PC-9 (cell line): ENCODE measurements at places on chromosomes 7 and 10. TPM values are rescaled to one million over a fixed set of nuclear protein-coding genes. Genes with fewer than 3 reads are reported as not detected.

GRCh38 chr7:95843286-95843685 is 70.9 kb downstream of the DYNC1I1 start:
- DNase-seq: no peak

- no peak for DNase-seq
Measured at GRCh38 chr10:112649006-112649821, 202.2 kb downstream of the VTI1A start.

- no peak for DNase-seq
Measured at GRCh38 chr7:1953199-1954190, 279.2 kb downstream of the MAD1L1 start.

- no peak for DNase-seq
Measured at GRCh38 chr7:155454183-155455112, 3.5 kb upstream of the EN2 start.

DNA sequence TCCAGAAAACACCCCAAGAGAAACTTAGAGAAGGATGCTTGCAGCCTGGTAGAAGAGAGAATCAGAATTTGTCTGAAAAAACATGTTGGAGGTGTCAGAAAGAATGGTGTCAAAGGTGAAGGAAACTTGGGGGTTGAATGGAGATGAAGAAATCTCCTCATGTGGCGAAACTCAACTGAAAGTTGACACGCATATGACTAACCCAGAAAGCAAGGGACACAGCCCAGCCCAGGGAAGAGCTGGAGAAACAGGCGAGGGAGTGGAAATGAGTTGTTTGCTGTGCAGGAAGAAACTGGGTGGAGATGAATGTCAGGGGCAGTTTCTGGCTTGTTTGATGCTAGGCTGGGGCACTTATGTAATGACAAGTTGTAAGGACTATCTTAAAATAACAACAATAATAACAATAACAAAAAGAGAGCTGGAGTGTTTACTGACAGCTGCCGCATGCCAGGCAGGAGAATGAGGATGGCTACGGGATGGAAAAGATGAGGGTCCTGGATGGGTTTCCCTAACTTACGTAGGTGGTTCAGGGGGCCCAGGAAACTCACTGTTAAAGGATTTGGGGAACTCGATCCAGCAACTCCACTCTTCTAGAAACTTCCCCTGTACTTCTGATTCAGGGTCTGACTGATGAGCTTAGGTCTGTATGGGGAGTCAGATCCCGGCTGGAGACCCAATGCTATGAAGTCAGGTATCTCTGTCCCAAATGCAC is 57.4 kb downstream of the MAP3K8 start:
- DNase-seq: peak; percentile 20

The MSMB gene
- total RNA-seq: not detected in 2 replicates

GRCh38 chr7:90629297-90629918 is 33.3 kb downstream of the CDK14 start:
- DNase-seq: no peak

DNA sequence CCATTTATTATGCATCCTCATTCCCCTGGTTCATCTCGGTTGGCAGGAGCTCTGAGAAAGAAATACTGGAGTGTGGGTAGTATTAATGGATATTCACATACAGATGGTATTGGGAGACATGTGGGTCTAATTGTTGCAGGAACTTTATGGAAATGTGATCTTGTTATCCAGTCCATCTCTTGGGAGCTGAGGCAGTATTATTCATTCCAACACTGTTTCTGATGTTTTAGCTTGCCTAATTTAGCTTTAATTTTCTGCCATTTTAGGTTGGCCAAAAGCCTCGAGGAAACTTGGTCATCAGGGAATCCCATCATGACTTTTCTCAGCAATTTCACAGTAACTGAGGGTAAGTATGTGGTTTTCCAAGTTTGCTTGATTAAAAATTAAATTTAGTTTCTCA is 125.7 kb downstream of the ABCA13 start:
- DNase-seq: no peak

GRCh38 chr7:123275036-123275753 is 75.4 kb upstream of the SLC13A1 start:
- no peak for DNase-seq

The SPAM1 gene
- total RNA-seq: not detected in 2 replicates

GRCh38 chr10:22597138-22597537 is 117.2 kb downstream of the PIP4K2A start:
- no peak for DNase-seq

The CFTR gene
- not detected in 2 replicates for total RNA-seq

The SPACDR gene
- total RNA-seq: 1.4 and 4.2 TPM in 2 replicates

The MRPS16 gene
- total RNA-seq: 148 and 175 TPM in 2 replicates

DNA sequence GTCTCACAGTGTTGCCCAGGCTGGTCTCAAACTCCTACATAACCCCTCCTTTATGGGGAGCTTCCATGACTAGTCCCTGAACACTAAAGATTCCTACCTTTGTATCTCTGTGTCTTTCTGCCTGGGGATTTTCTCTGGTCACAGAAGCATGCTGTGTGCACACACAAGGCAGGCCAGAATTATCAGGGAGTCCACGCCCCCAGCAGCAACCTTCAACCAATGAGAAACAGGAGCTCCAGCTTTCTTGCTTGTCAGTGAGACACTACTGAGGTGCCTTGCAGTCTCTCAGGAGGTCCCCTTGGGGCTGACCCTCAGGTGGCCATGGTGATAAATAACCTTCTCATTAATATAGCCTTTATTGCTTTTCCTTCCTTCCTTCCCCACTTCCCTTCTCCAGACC is 45.1 kb upstream of the AUTS2 start:
- DNase-seq: no peak

- DNase-seq: no peak
Measured at GRCh38 chr10:129790715-129791446, 173.2 kb downstream of the EBF3 start.

GRCh38 chr7:91826377-91826776 is 54.1 kb downstream of the MTERF1 start:
- DNase-seq: no peak

The ANKRD61 gene
- 0.37 TPM in 1 of 2 replicates, not detected in the other for total RNA-seq

The DENND11 gene
- 49.4 and 55.6 TPM in 2 replicates for total RNA-seq

DNA sequence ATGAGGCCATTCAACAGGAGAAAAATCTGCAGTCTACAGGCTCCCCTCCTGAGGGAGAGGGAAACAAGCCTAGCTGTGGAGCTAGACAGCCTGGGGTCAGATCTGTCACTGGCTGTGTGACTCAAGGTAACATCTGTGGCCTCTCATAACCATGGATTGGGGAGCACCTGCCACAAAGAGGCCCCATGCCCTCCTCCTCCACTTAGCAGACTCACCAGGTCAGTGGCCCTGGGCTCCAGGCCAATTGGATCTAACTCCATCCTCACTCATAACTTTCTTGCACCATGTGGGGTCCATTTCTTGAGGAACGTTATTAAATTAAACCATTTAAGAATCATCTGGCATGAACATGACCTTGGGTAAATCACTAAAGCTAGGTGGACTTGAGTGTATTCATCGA is 1.8 kb downstream of the GDF10 start:
- no peak for DNase-seq

The STEAP1 gene
- total RNA-seq: 6.3 and 6.5 TPM in 2 replicates

The CDHR1 gene
- not detected in 2 replicates for total RNA-seq

DNA sequence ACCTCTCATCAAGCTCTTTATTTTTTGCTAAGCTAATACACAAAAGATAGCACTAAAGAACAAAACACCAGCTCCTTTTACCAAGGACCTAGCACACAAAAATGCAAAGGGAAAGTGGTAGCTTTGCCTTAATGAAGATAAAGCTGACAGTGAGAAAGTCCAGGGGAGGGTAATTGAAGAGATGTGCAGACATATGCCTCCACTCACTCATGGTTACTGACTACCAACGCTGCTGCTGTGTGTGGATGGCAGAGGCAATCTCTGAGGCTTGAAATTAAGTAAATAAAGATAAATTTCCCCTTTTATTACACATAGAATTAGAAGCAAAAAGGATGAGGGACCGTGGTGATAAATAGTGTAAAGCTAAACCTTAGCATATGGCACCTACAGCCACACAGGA is 87.0 kb downstream of the HGF start:
- no peak for DNase-seq

DNA sequence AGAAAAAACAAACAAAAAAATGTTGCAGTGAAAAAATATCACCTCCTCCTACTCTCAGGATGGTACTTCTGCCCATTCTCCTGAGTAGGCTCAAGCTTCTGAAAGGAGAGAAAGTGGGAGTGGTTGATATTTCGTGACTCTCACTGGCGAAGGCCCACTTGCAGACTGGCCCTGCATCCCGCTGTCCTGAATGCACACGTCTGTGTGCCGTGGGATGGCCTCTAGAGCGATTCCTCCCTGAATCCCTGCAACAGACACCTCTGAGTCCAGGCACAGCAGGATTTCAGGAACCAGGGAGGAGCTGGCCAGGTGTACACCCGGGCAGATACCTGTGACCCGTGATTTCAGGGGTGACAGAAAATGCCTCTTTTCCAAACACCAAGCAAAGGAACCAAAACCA is 319.2 kb downstream of the DPP6 start:
- DNase-seq: no peak

DNA sequence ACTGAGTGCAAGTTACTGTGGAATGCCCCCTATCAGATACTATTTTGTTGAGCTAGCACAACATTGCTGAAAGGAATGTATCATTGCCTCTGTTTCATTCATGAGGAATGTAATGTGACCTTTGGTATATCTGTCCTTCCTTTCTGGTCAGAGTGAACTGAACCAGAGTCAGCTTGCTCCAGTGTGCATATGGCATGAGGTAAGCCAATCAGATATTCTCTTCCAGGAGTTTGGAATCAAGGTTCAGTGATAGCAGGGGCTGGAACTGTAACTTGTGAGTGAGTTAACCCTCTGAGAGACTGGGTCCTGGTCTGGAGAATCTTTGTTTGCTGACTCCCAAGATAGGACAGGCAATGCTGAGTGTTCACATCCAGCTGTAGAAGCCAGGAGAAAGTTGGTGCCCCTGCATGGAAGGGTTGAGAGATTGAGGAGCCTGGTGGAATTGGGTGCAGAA is 45.3 kb upstream of the OSBPL3 start:
- peak; percentile 93 for DNase-seq

The STEAP4 gene
- 10.3 and 12.1 TPM in 2 replicates for total RNA-seq

DNA sequence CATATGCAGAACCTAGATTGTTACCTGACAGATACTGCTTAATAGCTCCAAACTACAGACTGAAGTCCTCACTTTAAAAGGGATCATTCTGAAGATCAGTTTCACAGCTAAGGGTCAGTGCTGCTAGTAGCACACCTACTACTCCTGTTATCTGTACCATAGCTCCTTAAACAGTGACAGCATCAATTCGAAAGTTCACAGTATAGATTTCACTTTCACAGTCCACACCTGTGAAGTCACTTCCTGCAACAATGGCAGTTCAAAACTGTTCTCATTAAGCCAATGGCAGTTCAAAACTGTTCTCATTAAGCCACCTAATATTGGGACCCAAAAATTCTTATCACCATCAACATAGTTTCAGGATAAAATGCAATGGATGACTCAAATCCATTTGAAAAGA is 10.7 kb upstream of the FHIP2A start:
- DNase-seq: no peak

- DNase-seq: no peak
Measured at GRCh38 chr10:14056610-14057332, 274.0 kb downstream of the FRMD4A start.

The WEE2 gene
- total RNA-seq: not detected in 2 replicates

The RGS10 gene
- 44.5 and 46.0 TPM in 2 replicates for total RNA-seq

- no peak for DNase-seq
Measured at GRCh38 chr10:101824736-101825135, 6.5 kb upstream of the OGA start.

- no peak for DNase-seq
Measured at GRCh38 chr10:85851325-85851724, 515.3 kb downstream of the GRID1 start.

The ACSM6 gene
- not detected in 2 replicates for total RNA-seq

DNA sequence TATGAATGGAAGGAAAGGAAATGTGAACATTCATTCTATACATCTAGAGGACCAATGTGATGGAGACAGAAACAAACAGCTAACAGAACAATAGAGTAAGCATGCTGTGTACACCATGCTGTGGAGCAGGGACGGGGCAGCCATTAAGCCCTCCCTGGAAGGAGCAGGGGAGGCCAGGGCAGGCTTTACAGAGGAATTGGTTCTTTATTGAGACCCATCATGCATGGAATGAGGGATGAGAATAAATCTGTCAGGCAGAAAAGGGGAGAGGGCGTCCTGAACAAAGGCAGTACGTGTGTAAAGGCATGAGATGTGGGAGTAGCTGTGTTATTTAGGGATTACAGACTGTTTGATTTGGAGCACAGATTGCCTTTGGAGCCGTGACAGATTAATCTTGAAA is 35.2 kb downstream of the STK17A start:
- no peak for DNase-seq

GRCh38 chr10:79561257-79561656 is 1.1 kb upstream of the SFTPA2 start:
- no peak for DNase-seq

DNA sequence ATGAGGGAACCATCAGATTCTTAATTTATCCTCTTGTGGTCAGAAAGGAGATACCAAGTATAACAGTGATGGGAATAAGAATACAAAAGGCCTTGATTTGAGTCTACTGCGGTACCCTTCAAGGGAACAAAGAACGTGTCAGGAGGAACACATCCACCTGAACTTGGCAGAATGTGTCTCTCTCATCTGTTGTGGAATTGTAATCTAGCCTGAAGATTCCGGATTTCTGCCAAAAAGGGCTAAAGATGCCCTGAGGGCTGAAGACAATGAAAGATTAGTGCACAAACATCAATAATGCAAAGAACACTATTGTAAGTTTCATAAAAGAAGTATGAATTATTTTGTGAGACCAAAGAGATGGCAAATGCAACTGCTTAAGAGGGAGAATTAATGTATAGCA is 134.8 kb downstream of the RELN start:
- DNase-seq: no peak

The RAPGEF5 gene
- 16.4 and 16.6 TPM in 2 replicates for total RNA-seq

DNA sequence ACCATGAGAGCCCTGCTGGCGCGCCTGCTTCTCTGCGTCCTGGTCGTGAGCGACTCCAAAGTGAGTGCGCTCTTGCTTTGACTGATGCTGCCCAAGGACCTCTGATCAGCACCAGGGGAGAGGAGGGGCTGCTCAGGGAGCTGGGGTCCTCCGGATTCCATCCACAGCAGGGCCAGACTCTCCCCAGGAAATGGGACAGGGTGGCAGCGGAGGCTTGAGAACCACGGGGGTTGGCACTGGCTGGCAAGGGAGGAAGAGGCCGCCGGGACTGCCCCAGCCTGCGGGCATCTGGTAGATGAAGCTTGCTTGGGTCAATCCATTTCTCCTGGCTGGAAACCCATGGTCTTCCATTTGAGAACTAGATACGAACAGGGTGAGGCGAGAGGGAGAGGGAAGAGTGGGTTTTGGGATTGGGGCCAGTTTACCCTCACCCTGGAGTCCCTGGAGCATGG is 647 bp downstream of the PLAU start:
- DNase-seq: no peak

DNA sequence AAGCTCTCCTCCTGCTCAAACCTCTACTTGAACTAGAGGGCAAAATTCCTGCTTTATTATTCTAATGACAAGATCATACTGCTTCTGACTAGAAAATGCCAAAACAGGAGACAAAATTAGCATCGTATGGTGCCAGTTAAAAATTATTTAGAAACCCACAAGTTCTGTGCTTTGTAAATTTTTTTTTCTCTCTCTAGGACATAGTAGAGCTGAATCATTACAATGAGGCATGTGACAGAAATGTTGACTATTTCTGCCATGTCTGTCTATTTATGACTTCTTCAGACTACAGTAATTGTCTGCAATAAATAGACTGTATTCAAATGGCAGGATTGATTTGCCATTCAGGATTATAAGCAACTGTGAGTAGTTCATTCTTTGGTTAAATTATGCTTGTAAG is 335.8 kb downstream of the PRPF18 start:
- DNase-seq: no peak

- no peak for DNase-seq
Measured at GRCh38 chr7:28688651-28689050, 269.5 kb downstream of the TRIL start.

The NEURL1 gene
- 3.0 and 4.8 TPM in 2 replicates for total RNA-seq
